ENCODE measurements at places on chromosomes 11 and 22. TPM values are rescaled to one million over a fixed set of nuclear protein-coding genes. Genes with fewer than 3 reads are reported as not detected.

Gene RGL4
- polyA plus RNA-seq: 0.07 TPM

Gene SNAP29
- 22.9 TPM for polyA plus RNA-seq

Gene OR10A2
- 0.27 TPM for polyA plus RNA-seq

Gene OR8G5
- polyA plus RNA-seq: not detected

Gene CD3G
- not detected for polyA plus RNA-seq

Gene MN1
- 1.5 TPM for polyA plus RNA-seq

Gene CD6
- not detected for polyA plus RNA-seq

Gene C11orf65
- 0.64 TPM for polyA plus RNA-seq

Gene ZNF280A
- not detected for polyA plus RNA-seq

Gene CENPM
- 50.0 TPM for polyA plus RNA-seq

Measured in GM23338 (cell line).